Ovary (tissue), 10 donors: ENCODE measurements at places on chromosomes 2 and 18. TPM values are rescaled to one million over a fixed set of nuclear protein-coding genes. Genes with fewer than 3 reads are reported as not detected.
A peak's percentile ranks its signal among the peaks of the same experiment; 100 is the strongest.

Gene ZNF892
- 7.3 TPM for total RNA-seq

Gene RALB
- 28.6 TPM for total RNA-seq

Gene SPATS2L
- 82.1 TPM for total RNA-seq

Gene ALPP
- total RNA-seq: 0.82 TPM

Gene ALPI
- not detected for total RNA-seq

Gene LYPD6
- 3.2 TPM for total RNA-seq

Gene CHRND
- not detected for total RNA-seq

Gene NEURL3
- total RNA-seq: not detected

Gene SLC9A4
- 0.11 TPM for total RNA-seq

Gene CHRNG
- not detected for total RNA-seq

Gene DPYSL5
- not detected for total RNA-seq

GRCh38 chr2:15649561-15650255, 58.0 kb downstream of the DDX1 start:
- H3K27ac ChIP-seq: no peak overlapping the region
- no peak overlapping the region for H3K4me3 ChIP-seq
- DNase-seq: no peak
- no peaks in the 10 kb centered on the region for H3K27me3 ChIP-seq
- H3K4me1 ChIP-seq: no peaks in the 10 kb centered on the region
- no peaks in the 10 kb centered on the region for H3K36me3 ChIP-seq

GRCh38 chr2:8856176-8856575, 18.8 kb upstream of the KIDINS220 start:
- no peak overlapping the region for H3K4me3 ChIP-seq
- no peaks in the 10 kb centered on the region for H3K4me1 ChIP-seq
- H3K27ac ChIP-seq: no peak overlapping the region
- H3K36me3 ChIP-seq: no peaks in the 10 kb centered on the region
- no peak for DNase-seq

DNA sequence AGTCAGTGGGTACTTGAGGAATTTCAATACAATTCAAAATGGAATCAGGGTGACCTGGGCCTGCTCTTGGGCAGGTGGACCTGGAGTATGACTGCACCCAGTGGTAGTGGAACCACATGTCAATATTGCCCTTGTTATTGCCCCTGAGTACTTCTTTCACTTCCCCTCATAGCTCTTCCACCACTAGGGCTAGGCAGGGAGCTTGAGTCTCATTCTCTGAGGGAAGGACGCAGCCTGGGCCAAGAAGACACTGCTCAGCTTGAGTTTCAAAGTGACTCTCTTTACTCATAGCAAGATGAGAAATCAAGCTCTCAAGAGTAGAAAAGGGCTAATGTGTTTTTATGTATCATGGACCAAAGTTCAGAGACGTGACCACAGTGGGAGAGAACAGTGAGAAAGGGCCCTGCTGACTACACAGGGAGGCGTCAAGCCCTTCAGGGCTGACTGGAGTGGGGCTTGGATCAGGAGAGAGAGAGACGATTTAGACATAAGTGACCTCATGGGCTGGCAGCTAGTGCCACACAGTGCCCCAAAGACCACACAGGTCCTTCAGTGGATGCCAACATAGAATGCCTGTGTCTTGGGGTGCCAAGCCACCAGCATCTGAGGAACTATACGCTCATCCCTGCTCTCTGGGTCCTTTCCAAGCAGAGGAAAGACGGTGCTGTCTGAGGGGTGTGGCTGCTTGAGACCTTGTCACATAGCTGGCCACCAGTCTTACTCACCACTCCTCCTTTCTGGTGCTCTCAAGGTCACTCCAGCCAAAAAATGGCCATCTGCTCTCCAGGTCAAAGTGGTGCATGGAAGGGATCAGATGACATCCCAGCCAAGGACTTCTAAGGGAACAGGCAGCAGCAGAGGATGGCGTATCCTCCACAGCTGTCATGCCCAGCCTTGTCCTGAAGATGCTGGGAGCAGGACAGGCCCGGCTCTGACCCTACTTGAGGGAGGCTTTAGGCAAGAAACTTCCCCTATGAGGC, 13.0 kb downstream of the PTMA start:
- H3K36me3 ChIP-seq: no peaks in the 10 kb centered on the region
- no peak for DNase-seq
- H3K4me3 ChIP-seq: no peak overlapping the region

- H3K4me1 ChIP-seq: no peaks in the 10 kb centered on the region
- no peak overlapping the region for H3K27ac ChIP-seq
- no peaks in the 10 kb centered on the region for H3K27me3 ChIP-seq
These were observed 277.5 kb downstream of the PRKCE start for GRCh38 chr2:45928946-45929345.

DNA sequence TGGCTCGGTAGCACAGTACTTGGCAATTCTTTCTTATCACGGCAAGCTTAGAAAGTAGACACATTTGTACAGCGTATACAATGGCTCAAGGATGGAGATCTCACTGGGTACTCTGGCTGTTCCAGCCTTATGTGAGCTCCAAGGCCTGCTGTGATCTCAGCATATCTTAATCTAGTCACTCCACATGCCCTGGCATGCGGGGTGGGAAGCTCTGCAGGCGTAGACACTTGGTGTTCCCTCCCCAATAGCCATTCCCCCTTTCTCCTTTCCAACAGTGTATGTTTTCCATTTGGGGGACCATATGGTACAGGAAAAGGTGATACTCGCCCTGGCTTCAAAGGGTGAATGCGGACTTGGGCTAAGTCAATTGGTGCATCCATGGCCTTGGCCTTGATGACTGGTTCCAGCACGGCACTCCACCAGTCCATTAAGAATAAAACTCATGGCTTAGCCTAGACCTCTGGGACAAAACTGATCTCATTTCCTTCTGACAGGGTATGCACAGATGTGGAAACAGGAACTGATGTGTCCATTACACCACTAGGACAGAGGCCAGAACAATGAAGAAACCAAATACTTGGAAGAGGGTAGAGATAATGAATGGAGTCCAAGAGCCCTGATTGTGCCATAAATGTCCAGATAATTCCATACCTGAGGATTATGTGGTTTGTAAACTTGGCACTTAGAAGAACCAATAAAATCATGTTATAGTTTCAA, 28.4 kb downstream of the TGIF1 start:
- no peaks in the 10 kb centered on the region for H3K27me3 ChIP-seq
- no peak for DNase-seq
- H3K4me3 ChIP-seq: no peak overlapping the region
- no peak overlapping the region for H3K27ac ChIP-seq
- H3K36me3 ChIP-seq: no peaks in the 10 kb centered on the region

DNA sequence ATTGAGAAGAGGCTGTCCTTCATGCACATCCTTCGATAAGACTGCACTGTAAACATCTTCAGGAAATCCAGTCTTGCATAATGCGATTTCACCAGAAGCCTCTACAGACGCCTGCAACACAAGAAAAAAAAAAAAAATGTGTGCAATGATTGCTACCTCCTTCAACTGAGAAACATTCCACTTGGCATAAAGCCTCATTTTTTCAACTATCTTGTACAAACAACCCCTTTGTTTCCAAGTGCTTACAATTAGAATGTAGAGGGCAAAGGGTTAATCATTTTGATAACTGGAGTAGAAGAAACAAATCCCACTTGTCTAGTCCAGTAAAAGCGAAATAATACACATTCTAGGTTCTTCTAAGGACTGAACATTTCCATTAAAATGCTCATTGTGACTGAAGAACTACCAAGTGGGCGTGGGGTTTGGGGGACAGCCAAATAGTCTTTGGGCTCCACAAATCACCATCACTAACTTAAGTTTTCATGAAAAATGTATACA, 29.2 kb downstream of the CDH2 start:
- H3K4me3 ChIP-seq: no peak overlapping the region
- no peaks in the 10 kb centered on the region for H3K36me3 ChIP-seq
- no peak overlapping the region for H3K27ac ChIP-seq
- no peaks in the 10 kb centered on the region for H3K27me3 ChIP-seq
- peaks cover 3% of the 10 kb centered on the region for H3K4me1 ChIP-seq
- no peak for DNase-seq

- no peak overlapping the region for H3K27ac ChIP-seq
- no peak overlapping the region for H3K4me3 ChIP-seq
- H3K36me3 ChIP-seq: no peaks in the 10 kb centered on the region
- no peaks in the 10 kb centered on the region for H3K4me1 ChIP-seq
These were observed 5.8 kb upstream of the PROM2 start for GRCh38 chr2:95268211-95269035.

DNA sequence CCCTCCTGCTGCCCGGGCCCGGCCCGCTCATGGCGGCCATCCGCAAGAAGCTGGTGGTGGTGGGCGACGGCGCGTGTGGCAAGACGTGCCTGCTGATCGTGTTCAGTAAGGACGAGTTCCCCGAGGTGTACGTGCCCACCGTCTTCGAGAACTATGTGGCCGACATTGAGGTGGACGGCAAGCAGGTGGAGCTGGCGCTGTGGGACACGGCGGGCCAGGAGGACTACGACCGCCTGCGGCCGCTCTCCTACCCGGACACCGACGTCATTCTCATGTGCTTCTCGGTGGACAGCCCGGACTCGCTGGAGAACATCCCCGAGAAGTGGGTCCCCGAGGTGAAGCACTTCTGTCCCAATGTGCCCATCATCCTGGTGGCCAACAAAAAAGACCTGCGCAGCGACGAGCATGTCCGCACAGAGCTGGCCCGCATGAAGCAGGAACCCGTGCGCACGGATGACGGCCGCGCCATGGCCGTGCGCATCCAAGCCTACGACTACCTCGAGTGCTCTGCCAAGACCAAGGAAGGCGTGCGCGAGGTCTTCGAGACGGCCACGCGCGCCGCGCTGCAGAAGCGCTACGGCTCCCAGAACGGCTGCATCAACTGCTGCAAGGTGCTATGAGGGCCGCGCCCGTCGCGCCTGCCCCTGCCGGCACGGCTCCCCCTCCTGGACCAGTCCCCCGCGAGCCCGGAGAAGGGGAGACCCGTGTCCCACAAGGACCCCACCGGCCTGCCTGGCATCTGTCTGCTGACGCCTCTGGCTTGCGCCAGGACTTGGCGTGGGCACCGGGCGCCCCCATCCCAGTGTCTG, 767 bp downstream of the RHOB start:
- peaks cover 12% of the 10 kb centered on the region for H3K4me1 ChIP-seq
- H3K27ac ChIP-seq: peak overlapping the region; percentile 80

- H3K27ac ChIP-seq: no peak overlapping the region
- H3K4me1 ChIP-seq: no peaks in the 10 kb centered on the region
- no peaks in the 10 kb centered on the region for H3K36me3 ChIP-seq
- H3K27me3 ChIP-seq: no peaks in the 10 kb centered on the region
- no peak for DNase-seq
These were observed 89.5 kb downstream of the TMEM185B start for GRCh38 chr2:120133572-120134244.

- H3K4me1 ChIP-seq: peaks cover 18% of the 10 kb centered on the region
- peak overlapping the region; percentile 71 for H3K27ac ChIP-seq
- peak overlapping the region; percentile 54 for H3K4me3 ChIP-seq
- no peaks in the 10 kb centered on the region for H3K36me3 ChIP-seq
- peak; percentile 39 for DNase-seq
- H3K27me3 ChIP-seq: no peaks in the 10 kb centered on the region
These were observed 1.3 kb downstream of the KCTD1 start for GRCh38 chr18:26546875-26547645.

DNA sequence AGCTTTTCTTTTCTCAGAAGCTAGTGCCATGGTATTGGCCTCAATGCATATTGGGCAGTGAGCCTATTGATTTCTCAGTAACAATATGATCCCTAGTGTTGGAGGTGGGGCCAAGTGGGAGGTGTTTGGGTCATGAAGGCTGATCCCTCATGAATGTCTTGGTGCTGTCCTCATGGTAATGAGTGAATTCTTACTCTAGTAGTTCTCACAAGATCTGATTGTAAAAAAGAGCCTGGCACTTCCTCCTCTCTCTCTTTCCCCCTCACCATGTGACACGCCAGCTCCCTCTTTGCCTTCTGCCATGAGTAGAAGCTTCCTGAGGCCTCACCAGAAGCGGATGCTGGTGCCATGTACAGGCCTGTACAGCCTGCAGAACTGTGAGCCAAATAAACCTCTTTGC, 12.8 kb upstream of the TBC1D8 start:
- H3K36me3 ChIP-seq: no peaks in the 10 kb centered on the region
- H3K4me3 ChIP-seq: no peak overlapping the region
- H3K27me3 ChIP-seq: no peaks in the 10 kb centered on the region
- DNase-seq: no peak
- no peaks in the 10 kb centered on the region for H3K4me1 ChIP-seq

DNA sequence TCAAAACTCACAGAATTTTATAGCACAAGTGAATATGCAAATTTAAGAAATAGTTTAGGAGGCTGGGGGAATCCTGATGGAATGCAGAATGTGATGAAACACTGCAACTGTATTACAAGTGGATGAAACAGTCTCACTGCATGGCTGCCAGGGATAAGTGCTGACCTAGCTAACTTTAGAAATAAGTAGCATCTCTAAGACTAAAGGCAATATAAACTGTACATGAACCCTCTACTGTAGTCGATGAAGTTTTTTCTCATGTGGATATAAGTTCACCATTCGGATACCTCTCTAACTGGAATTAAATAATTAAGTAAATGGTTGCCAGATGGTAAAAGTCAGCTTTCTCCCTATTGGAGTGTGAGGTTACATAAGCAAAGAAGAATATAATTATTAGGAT, 777.8 kb upstream of the RAB6C start:
- H3K27me3 ChIP-seq: no peaks in the 10 kb centered on the region
- no peak overlapping the region for H3K27ac ChIP-seq
- no peak for DNase-seq
- no peaks in the 10 kb centered on the region for H3K36me3 ChIP-seq
- H3K4me1 ChIP-seq: no peaks in the 10 kb centered on the region

DNA sequence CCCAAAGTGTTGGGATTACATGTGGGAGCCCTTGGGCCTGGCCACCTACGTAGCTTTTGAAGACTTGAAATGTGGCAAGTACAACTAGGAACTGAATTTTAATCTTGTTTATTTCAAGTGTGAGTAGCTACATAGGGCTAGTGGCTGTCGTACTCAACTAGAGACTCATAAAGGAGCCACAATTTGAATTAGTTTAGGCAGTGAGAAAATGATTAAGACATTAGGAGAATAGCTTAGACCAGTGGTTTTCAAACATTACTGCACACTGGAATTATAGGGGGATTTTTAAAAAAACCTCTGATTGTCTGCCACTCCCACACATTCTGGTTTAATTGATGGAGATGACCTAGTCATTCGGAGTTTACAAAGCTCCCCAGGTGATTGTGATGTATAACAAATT, 127.1 kb downstream of the FMNL2 start:
- H3K4me1 ChIP-seq: peaks cover 27% of the 10 kb centered on the region
- DNase-seq: no peak
- no peaks in the 10 kb centered on the region for H3K36me3 ChIP-seq
- no peak overlapping the region for H3K4me3 ChIP-seq

- H3K4me1 ChIP-seq: peaks cover 14% of the 10 kb centered on the region
- H3K36me3 ChIP-seq: no peaks in the 10 kb centered on the region
- no peak for DNase-seq
- no peak overlapping the region for H3K4me3 ChIP-seq
These were observed 84.8 kb downstream of the SETBP1 start for GRCh38 chr18:44765456-44765855.

GRCh38 chr2:202035941-202036372, 2.3 kb downstream of the FZD7 start:
- peak; percentile 46 for DNase-seq
- no peaks in the 10 kb centered on the region for H3K36me3 ChIP-seq
- H3K4me3 ChIP-seq: peak overlapping the region; percentile 77
- peak overlapping the region; percentile 10 for H3K27ac ChIP-seq
- peaks cover 18% of the 10 kb centered on the region for H3K4me1 ChIP-seq
- H3K27me3 ChIP-seq: no peaks in the 10 kb centered on the region
